ENCODE measurements at places on chromosomes 6 and 20.

DNA sequence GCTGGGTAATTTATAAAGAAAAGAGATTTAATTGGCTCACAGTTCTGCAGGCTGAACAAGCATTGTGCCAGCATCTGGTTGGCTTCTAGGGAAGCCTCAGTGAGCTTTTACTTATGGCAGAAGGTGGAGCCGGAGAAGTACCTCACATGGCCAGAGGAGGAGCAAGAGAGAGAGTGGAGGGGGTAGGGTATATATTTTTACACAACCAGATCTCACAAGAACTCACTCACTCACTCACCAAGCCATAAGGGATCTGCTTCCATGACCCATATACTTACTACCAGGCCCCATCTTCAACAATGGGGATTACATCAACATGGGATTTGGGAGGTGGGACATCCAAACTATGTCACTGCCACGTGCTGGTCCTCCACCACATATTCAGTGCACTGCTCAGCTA, 152.6 kb upstream of the PRND start:
- DNase-seq, result no peak

DNA sequence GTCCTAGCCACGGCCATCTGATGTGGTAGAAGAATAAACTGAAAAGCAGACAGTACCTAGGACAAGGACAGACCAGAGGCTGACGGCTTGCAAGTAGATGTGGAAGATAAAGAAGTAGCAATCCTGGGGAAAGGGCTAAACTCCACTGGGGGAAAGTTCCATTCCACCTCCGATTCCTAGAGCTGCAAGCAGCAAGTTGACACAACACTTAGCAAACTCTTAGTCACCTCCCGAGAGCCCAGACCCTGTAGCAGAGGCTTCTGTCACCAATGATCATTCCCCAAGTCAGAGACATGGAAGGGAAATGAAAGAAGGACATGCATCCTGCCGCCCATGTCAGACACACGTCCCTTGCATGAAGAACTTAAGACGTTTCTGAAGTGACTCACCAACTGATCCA, 99.2 kb upstream of the RPS6KA2 start:
- no peak for DNase-seq

- no peak for DNase-seq
These were observed 175.5 kb downstream of the TFAP2B start for GRCh38 chr6:50993941-50994720.

- no peak for DNase-seq
These were observed 135.1 kb downstream of the QRSL1 start for GRCh38 chr6:106764353-106764980.

DNA sequence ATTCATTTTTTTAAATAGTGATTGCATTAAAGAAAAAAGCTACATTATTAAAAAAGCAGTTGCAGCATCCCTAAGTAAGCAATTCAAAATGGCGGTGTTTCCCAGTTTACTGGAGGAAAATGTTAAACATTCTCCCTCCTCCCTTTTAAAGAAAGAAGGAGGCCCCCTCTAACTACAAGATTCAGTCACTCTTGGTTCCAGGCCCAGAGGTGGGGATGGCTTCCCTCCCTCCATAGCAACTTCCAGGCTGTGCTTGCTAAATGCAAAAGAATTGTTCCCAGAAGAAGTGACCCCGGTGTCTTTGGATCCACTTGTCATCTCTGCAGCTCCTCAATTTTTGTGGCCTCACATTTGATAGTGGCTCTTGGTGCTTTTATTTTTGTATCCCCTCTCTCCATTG, 165.9 kb downstream of the SOBP start:
- DNase-seq, result no peak

- no peak for DNase-seq
These were observed 157.4 kb downstream of the PKHD1 start for GRCh38 chr6:51929934-51930574.

DNA sequence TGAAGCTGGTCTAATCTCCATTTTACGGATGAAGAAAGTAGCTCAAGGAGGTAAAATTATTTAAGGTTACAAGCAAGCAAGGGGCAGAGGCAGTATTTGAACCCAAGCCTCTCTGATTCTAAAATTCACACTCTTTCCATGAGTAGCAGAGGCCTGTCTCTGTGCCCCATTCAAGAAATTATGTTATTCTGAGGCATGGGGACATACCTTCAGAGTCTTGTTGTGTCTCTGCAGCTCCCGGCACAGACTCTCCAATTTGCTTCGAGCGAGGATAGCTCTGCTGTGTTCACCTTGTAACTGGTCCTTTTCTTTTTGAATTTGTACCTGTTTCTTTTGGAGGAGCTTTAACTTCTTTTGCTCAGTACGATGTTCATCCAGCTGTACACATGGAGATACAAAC, 21.5 kb downstream of the TXLNB start:
- DNase-seq, result no peak

GRCh38 chr6:44217332-44218143, 812 bp downstream of the MYMX start:
- DNase-seq, result no peak

DNA sequence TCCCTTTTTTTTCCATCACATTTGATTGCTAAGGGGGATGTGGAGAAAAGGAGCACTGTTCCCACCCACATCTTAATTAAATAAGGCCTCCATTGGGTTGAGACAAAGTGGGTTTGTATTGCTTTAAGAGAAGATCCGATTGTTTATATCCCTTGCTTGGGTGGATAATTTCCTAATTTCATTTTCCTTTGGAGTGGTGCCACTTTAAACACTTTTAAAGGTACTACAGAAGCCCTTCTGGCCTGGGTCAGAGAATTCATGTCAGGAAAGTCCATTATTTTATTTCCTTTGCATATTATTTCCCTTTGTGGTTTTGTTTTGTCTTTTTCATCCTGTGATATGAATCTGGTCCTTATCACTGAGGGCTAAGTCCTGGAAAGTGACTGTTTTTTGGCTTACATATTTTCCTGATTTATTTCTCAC, 56.9 kb downstream of the PHACTR2 start:
- DNase-seq, result no peak

DNA sequence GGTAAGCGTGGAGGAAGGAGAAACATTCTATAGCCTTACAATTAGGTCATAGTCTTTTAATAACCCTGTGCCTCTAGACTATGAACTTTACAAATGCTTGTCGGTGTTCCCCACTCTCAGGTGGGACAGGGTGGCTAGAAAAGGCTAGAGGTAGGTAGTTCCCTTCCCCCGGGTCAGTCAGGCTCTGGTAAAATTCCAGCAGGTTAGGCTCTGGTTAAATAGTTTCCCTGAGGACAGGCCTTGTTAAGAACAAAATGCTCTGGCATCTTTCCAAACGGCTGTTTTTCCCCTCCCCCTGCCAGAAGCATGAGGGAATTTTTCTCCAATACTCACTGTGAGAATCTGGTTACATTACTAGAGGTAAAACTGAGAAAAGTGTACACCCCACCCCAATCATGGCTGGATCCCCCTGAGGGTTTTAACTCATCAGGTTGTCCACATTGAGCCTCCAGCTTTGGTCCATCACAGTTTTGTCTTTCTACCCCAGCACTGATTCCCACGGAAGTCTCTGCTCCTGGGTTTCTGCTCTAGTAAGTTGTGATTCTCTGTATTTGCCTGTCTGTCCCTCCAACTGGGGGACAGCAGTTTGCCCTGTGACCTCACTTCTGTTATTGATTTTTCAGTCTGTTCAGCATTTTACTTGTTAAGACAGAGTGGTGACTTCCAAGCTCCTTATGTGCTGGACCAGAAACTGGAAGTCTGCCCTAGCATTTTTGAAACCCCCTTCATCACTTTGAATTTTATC, 84.7 kb upstream of the ADGRF1 start:
- no peak for DNase-seq

DNA sequence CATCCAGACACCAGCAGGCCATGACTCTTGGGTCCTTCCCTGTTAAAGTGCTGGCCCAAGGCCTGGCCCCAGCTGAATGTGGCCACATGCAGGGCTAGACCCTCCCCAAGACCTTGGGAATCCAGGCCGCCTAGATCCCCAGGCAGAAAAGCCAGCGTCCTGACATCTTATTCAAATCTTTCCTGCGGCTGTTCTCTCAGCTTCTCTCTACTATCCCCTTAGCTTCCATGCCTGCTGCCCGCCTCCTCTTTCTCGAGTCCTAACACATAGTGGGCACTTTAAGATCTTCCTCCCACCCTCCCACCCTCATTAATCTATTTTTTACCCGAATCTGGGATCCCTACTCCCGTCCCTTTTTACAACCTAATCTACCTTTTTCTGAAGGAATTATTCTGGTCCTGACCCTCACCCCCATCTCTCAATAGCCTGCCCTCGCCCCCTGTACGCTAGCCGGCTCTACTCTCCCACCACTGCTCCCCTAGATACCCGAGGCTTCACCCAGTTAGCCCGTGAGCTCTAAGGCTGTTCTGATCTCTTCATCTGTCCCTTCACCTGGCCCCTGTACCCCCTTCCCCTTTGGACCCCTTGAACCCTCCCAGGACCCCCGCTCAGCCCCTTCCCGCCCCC, at the start of gene CCHCR1:
TSS of gene CCHCR1 (minus strand) at position 290 of the 627 bp plus-strand sequence. CDS start at position 88, 202 bp downstream.
- DNase-seq, result no peak

GRCh38 chr6:54515013-54515412, 206.8 kb downstream of the TINAG start:
- DNase-seq, result no peak

DNA sequence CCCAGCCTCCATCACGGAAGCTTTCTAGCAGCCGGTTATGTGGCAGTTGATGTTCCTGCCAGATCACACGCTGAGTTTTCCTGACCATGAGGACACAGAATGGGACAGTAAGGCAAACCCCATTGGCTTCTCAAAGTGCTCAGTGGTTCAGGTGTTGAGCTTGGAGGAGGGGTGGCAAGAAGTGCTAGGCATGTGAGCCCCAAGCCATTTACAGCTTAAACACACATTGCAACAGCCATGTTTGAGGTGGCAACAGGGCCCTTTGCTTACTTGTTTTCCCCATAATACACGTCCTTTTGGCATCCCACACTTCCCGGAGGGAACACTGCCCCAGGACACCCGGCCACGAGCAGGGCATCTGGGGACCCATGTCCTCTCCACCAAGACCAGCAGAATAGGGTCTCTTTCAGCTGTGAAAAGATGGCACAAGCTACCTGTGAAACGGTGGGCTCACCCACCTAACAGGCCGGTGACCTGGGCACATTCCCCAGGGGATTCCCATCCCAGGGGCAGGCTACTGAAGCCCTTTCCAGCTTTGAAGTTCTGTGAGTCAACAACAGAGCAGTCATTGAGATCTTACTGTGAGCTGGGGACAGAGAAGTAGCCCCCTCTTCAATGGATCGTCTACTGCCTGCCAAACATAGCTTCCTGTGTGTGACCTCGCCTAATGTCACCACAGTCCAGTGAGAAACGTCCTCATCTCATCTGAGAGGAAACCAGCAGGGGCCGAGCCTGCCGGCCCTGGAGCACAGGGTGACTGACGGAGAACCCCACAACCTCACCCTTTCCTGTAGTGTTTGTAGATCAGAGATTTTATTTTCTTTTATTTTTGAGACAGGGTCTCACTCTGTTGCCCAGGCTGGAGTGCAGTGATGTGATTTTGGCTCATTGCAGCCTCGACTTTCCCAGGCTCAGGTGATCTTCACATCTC, 4.0 kb upstream of the TLDC2 start:
- no peak for DNase-seq

DNA sequence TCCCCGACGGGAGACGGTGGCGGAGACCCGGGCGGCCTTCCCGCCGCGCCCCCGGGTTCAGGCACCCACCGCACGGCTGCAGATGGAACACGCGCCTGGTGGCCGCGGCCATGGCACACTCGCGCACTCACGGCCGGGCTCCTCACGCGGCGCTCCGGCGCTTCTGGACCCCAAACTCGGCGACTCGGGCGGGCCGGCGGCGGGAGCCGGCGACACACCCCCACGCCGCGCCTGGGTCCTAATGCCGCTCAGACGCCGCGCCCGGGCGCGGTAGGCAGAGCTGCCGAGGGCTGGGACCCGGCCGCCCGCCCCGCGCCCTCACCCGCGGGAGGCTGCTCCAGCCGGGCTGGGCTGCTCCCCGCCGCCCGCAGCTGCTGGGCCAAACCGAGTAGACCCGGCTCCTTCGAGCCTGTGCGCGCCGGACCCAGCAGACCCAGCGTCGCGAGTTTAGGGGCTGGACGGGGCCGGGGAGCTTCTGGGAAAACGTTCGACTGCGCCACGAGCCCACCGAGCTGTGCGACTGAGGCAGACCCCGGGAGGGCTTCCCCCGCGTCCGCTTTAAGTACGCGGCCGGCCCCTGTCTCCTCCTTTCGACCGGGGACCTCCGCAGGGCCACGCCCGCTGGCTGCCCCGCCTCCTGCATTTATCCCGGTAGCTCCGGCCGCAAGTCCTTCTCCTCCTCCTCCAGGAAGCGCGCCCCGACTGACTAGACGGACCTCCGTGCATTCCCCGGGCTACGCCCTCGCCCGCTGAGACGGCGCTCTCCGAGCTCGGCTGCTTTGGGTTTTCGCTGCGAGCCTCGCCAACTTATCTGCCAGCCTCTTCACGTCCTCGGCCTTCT, at the start of gene SLC4A11:
TSS of gene SLC4A11 (minus strand) at position 165 of the 841 bp plus-strand sequence. CDS start at position 112, 53 bp downstream.
- no peak for DNase-seq

DNA sequence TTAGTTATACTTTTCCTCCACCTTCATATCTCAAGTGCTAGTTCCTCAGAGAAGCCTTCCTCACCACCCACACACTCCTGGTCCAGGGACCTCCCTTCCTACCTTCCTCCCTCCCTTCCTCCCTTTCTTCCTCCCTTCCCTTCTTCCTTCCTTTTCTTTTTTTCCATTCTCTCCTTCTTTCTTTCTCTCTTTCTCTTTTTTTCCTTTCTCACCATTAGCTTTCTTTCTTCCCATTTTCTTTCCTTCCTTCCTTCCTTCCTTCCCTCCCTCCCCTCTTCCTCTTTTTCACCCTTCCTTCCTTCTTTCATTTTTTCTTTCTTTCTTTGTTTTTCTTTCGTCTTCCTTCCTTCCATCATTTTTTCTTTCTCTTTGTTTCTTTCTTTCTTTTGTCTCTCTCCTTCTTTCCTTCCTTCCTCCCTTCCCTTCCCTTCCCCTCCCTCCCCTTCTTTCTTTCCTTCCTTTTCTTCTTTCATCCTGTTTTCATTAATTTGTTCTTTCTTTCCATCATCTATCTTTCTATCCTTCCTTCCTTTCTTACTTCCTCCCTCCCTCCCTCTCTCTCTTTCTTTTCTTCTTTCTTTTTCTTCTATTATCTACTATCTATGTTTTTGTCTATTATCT, 416.0 kb downstream of the PLCB1 start:
- no peak for DNase-seq

DNA sequence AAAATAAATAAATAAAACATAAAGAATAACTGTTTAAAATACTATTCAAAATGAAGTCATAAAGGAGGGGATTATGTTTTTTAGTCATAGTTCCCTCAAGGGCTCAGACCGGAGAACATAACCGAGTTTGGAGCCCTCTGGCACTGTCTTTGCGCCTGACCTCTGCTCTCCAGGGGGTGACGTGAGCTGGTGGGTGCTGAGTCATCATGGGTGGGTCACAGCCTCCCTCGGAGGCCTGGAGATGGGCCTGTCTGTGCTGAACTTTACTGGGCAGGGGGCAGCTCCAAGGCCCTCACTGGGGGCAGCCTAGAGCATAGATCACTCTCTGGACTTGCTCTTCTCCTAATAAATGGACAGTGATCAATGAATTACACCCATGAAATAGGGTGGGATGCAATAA, 3.1 kb upstream of the MAVS start:
- no peak for DNase-seq

DNA sequence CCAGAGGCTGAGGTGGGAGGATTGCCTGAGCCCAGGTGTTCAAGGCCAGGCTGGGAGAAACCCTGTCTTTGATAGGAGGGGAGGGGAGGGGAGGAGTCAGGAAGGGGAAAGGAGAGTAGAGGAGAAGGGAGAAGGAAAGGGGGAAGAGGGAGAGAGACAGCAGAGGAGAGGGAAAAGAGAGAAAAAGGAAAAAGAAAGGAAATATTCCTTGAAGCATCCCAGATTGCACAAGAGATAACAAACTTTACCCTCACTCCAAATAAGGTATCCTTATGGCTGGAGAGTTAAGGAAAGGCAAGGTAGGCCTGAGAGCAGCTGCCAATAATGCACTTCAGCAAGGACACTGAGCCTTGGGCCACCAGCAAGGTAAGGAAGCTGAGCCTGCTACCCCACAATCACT, 166.3 kb upstream of the SLC22A16 start:
- DNase-seq, result no peak
